ENCODE measurements at places on chromosomes 12 and 14. TPM values are rescaled to one million over a fixed set of nuclear protein-coding genes. Genes with fewer than 3 reads are reported as not detected.

GRCh38 chr12:101784376-101784775 is 45.1 kb upstream of the SYCP3 start:
- no peak for DNase-seq

The OR4E2 gene
- polyA plus RNA-seq: not detected

The SERPINA3 gene
- polyA plus RNA-seq: 1.5 TPM

The KRT79 gene
- polyA plus RNA-seq: 0.09 TPM

Measured in keratinocyte (primary cell).